ENCODE measurements at places on chromosomes 6 and 20.

GRCh38 chr20:10585308-10585707, 88.5 kb downstream of the JAG1 start:
- peaks cover 8% of the 10 kb centered on the region for H3K4me1 ChIP-seq
- DNase-seq = no peak
- no peaks in the 10 kb centered on the region for H3K27me3 ChIP-seq

DNA sequence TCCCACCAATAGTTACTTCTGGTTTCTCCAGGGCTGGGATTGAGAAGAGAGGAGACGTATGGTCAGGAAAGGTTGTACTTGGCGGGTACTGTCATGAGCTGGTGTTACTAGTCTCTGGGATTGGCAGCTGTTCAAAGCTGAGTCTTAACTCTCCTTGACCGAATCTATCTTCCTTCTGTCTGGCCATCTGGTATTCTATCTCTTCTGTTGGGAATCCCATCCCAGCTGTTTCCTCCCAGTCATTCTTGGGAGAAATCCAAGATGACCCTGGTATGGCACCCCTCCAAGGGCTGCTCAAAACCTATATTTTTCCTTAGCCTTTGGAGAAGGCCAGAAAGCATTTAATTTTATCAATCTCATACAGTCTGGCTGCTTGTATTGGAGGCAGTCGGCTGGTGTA, 287.0 kb upstream of the CHD6 start:
- H3K27ac ChIP-seq = no peak overlapping the region
- H3K4me3 ChIP-seq = no peak overlapping the region
- no peaks in the 10 kb centered on the region for H3K36me3 ChIP-seq

DNA sequence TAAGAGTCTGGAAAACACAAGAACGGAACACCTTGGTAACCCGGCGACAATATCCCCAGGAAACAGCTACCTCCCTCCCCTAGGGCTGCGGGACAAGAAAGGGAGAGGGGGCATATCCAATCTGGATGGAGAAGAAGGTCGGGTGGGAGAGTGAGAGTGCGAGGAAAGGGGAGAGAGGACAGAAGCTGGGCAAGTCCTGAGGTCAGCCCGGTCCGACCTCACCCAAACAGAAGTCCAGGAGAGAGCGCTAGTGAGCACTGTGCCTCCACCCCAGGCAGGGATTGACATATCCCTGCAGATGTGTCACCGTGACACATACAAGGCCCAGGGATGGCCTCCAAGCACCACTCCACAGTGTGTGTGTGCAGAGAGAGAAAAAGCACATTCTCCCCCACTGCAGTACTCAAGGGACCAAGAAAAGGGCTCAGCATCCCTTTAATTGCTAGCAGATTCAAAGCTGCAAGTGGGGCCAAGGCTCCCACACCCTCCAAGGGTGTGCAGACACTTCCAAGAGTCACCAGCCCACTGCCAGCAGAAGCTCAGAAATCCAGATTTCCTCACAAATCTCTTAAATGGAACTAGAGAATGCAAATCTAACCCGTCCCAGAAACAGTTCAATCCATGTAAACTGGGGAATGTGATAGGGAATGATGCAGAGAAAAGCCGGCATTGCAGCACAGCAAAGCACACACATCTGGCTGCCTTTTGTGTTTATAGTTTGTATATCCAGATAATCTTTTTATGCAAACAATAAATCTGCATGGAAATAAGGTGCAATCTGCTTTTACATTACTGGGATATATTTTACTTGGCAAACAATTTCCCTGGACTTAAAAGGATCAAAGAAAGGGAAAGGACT, 3.1 kb downstream of the PXDC1 start:
- peaks cover 70% of the 10 kb centered on the region for H3K4me1 ChIP-seq
- H3K4me3 ChIP-seq = peak overlapping the region; percentile 87
- no peak for DNase-seq
- H3K27me3 ChIP-seq = no peaks in the 10 kb centered on the region
- peaks cover 34% of the 10 kb centered on the region for H3K36me3 ChIP-seq
- peak overlapping the region; percentile 43 for H3K27ac ChIP-seq

DNA sequence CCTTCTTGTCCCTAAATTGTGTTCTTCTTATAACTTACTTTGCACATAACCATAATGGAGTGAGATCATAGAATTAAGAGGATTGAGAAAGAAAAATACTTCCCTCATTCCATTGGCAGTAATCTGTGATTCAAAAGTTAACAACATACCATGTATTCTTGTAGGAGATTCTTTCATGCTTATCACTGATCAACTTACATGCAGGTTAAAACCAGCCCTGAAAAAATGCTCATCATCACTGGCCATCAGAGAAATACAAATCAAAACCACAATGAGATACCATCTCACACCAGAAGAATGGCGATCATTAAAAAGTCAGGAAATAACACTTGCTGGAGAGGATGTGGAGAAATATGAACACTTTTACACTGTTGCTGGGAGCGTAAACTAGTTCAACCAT, 36.5 kb upstream of the GFRAL start:
- DNase-seq = no peak
- H3K27me3 ChIP-seq = no peaks in the 10 kb centered on the region
- H3K4me1 ChIP-seq = no peaks in the 10 kb centered on the region
- no peak overlapping the region for H3K27ac ChIP-seq
- no peaks in the 10 kb centered on the region for H3K36me3 ChIP-seq

GRCh38 chr6:37680668-37681067, 17.0 kb downstream of the MDGA1 start:
- H3K4me1 ChIP-seq = peaks cover 74% of the 10 kb centered on the region
- H3K27ac ChIP-seq = peak overlapping the region; percentile 98
- no peaks in the 10 kb centered on the region for H3K27me3 ChIP-seq

DNA sequence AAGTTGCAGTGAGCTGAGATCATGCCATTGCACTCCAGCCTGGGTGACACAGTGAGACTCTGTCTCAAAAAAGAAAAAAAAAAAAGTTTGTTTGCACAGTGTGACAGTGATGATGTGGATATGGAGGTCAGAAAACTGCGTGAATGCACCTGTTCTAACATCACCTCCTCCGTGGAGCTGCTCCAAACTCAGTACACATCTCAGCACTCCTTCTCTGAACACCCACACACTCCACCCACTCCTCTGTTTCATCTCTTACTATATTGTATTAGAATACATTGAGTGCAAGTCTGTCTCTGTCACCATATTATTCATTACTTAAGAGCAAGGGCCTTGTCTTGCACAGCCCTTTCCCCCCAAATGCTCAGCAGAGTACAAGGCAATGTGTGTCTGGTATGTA, 51.5 kb upstream of the ENPP4 start:
- no peak for DNase-seq
- no peak overlapping the region for H3K27ac ChIP-seq
- H3K36me3 ChIP-seq = no peaks in the 10 kb centered on the region
- peaks cover 7% of the 10 kb centered on the region for H3K27me3 ChIP-seq

DNA sequence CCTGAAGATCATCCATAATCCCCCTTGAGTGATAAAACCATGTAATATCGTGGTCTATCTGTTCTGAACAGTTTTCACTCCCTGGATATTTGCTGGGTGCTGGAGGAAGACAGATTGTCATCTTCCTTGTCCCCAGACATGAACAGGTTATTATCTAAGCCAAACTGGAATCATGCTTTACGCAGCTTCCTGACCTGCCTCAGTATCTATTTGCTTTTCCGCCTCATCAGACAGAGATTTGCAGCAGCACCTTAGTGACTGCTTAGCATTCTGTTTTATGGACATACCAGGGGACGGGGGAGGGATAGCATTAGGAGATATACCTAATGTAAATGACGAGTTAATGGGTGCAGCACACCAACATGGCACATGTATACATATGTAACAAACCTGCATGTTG, 124.6 kb downstream of the SLC23A2 start:
- H3K27me3 ChIP-seq = no peaks in the 10 kb centered on the region
- H3K4me1 ChIP-seq = peaks cover 4% of the 10 kb centered on the region
- no peak for DNase-seq
- H3K4me3 ChIP-seq = no peak overlapping the region

DNA sequence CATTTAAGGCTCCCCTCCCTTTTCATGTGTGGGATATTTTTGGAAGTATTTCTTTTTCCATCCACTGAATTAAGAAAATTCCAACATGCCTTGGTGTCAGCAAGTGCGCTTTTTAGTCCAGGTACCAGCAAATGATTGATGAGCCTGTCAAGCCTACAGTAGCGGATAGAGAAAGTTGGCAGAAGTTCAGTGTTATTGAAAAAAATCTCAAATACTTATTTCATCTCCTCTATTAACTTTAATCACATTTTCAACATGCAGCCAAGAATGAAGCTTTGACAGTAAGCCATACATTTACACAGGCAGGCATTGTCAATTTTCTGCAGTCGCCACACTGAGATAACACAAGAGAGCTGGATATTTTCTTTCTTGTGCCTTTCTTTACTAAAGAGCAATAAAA, 50.4 kb downstream of the BLOC1S5 start:
- no peak for DNase-seq
- H3K4me1 ChIP-seq = peaks cover 7% of the 10 kb centered on the region
- H3K27ac ChIP-seq = no peak overlapping the region
- no peaks in the 10 kb centered on the region for H3K27me3 ChIP-seq

- H3K4me3 ChIP-seq = no peak overlapping the region
- H3K4me1 ChIP-seq = peaks cover 31% of the 10 kb centered on the region
- H3K27me3 ChIP-seq = no peaks in the 10 kb centered on the region
Observed at GRCh38 chr6:42940493-42941045, 11.3 kb downstream of the CNPY3 start.

- peaks cover 3% of the 10 kb centered on the region for H3K4me1 ChIP-seq
- H3K4me3 ChIP-seq = no peak overlapping the region
- H3K27ac ChIP-seq = no peak overlapping the region
Observed at GRCh38 chr20:64159286-64159680, 5.0 kb upstream of the MYT1 start.

GRCh38 chr20:52761867-52762266, 210.3 kb upstream of the TSHZ2 start:
- H3K4me1 ChIP-seq = no peaks in the 10 kb centered on the region
- no peaks in the 10 kb centered on the region for H3K27me3 ChIP-seq
- H3K4me3 ChIP-seq = no peak overlapping the region
- no peaks in the 10 kb centered on the region for H3K36me3 ChIP-seq
- H3K27ac ChIP-seq = no peak overlapping the region
- DNase-seq = no peak

GRCh38 chr6:166168616-166169548, 1.2 kb upstream of the TBXT start:
- H3K27me3 ChIP-seq = peaks cover 47% of the 10 kb centered on the region
- peak overlapping the region; percentile 86 for H3K4me3 ChIP-seq
- peak overlapping the region; percentile 95 for H3K27ac ChIP-seq
- peaks cover 22% of the 10 kb centered on the region for H3K4me1 ChIP-seq
- peaks cover 5% of the 10 kb centered on the region for H3K36me3 ChIP-seq

- peaks cover 24% of the 10 kb centered on the region for H3K36me3 ChIP-seq
- no peak overlapping the region for H3K4me3 ChIP-seq
- H3K27me3 ChIP-seq = no peaks in the 10 kb centered on the region
- peak; percentile 19 for DNase-seq
- peaks cover 34% of the 10 kb centered on the region for H3K4me1 ChIP-seq
- H3K27ac ChIP-seq = peak overlapping the region; percentile 44
Observed at GRCh38 chr20:44911264-44911921, 1.5 kb downstream of the PABPC1L start.

GRCh38 chr6:112279031-112279935, 24.9 kb upstream of the LAMA4 start:
- H3K36me3 ChIP-seq = no peaks in the 10 kb centered on the region
- H3K27ac ChIP-seq = no peak overlapping the region
- H3K27me3 ChIP-seq = peaks cover 5% of the 10 kb centered on the region
- no peak overlapping the region for H3K4me3 ChIP-seq
- no peaks in the 10 kb centered on the region for H3K4me1 ChIP-seq

DNA sequence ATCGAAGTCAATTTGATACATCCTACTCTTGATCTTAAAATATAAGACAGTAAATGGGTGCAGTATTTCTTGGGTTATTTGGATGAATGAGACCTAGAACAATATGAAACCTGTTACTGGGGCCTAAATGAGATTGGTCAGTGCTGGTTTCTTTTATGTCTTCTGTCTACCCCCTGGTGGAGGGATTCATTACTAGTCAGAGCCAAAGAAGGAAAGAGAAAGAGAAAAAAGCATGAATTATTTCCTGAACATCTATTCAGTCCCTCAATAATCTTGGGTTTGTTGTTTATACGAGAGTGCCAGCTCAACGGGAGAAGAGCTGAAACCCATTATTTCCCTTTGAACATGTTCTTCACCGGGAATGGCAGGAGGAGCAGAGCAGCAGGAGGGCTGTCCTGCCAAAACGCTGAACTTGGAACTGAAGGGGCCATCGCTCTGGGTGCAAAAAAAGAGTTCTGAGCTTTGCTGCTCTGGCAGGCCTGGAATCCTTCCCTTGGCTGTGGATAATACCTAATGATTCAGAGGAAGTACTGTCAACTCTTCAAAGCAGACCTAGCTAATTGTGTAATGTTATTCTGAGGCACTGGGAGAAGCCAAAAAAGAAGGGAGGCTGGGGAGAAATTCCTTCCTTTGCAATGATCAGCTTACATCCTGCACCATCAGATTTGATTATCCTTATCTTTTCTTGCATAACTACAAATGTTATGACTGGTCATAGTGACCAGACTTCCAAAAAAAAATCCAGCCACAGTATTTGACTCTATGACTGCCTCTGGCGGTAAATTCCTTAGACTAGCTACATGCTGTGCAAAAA, 72.0 kb downstream of the BLOC1S5 start:
- no peak for DNase-seq
- peaks cover 17% of the 10 kb centered on the region for H3K36me3 ChIP-seq
- H3K27ac ChIP-seq = no peak overlapping the region
- peaks cover 9% of the 10 kb centered on the region for H3K4me1 ChIP-seq
- H3K27me3 ChIP-seq = no peaks in the 10 kb centered on the region

DNA sequence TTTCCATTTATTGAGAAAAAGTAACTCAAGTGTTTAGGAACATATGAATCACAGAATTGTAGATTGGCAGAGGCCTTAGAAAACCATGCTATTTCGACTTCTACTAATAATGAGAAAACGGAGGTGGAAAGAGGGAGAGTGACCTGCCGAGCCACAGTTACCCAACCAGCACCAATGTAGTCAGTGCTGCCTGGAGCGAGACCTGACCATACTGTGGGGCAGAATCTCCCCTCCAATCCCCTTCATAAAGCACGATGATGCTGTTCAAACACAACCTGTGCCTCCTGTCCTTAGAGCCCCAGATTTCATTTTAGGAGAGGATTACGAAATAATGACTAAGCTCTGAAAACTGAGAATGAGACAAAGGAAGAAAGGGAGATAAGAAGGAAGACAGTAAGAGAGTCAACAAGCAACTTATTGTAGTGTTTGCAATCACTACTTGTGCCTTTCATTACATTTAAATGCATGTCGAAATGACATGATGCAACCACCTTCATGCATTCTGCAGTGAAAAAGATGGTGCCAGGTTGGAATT, 70.6 kb downstream of the ATXN1 start:
- H3K27me3 ChIP-seq = no peaks in the 10 kb centered on the region
- peak overlapping the region; percentile 92 for H3K27ac ChIP-seq
- H3K4me1 ChIP-seq = peaks cover 75% of the 10 kb centered on the region
- H3K36me3 ChIP-seq = peaks cover 33% of the 10 kb centered on the region

DNA sequence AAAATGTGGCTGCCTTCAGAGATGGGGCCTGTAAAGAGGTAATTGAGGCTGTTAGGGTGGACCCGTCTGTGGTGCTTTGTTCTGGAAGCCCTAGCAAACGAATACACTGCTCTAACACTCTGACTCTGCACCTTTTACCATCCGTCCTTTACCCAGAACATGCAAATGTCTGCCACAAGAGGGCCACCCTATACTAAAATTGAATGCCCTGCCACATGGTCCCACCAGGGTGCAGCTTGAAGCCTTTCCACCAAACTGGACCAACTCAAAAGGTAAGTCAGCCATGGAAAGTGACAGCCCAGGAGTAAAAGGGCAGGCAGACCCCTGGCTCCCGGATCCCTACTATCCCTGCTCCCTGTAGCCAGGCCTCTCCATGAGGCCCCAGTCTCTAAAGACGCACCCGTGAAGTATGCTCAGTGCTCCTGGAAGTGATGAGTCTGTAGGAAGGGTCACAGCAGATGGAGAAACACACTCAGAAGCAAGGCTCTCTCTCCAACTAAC, 5.8 kb upstream of the BFSP1 start:
- DNase-seq = peak; percentile 52
- peaks cover 23% of the 10 kb centered on the region for H3K27me3 ChIP-seq
- H3K36me3 ChIP-seq = no peaks in the 10 kb centered on the region
- peaks cover 20% of the 10 kb centered on the region for H3K4me1 ChIP-seq
